ENCODE measurements at places on chromosomes 6 and 20.
A peak's percentile ranks its signal among the peaks of the same experiment; 100 is the strongest.

- no peak for DNase-seq
Measured at GRCh38 chr20:8953300-8953699, 115.6 kb upstream of the PLCB4 start.

DNA sequence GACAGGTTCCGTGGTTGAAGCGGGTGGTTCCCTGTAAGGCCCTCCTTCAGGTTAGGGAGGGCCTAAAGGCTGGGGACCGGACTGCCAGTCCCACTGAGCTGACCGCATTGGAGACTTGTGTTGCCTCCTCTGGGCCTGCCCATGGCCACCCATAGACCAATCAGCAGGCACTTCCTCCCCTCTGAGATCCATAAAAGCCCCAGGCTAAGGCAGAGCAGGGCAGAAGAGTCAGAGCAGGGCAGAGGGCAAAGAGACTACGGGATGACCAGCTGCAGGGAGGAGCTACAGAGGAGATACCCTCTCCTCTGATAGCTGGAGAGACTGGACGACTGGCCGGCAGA is 537.4 kb downstream of the TENT5A start:
- DNase-seq, result no peak

DNA sequence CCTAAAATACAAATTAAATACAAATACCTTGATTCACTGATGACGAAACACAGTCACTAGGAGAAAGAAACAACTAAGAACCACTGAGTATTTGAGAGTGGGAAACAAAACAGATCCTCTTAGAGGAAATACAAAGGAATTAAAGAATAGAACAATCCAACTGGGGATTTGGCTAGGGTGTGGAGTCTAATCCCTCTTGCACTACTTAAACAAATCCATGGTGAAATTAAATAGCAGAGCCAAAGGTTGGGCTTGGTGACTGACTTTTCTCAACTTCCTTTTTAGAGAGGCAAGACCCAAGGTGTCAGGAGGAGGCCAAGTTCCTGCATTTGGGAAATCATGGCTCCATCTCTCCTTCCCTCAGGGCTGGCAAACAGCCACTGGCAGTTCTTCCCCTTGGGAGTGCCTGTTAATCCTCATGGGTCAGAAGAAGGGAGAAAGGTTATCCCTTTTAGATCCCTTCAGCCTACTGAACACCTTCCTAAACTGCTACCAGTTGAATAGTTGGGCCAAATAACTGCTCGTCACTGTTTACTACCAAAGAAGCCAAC is 101.2 kb upstream of the TRAF3IP2 start:
- DNase-seq, result no peak

GRCh38 chr20:61868006-61868405 is 197.7 kb downstream of the TAF4 start:
- DNase-seq, result no peak

GRCh38 chr6:96015518-96016333 is at the start of gene FUT9:
FUT9 (plus strand) TSS chr6:96015974; CDS start chr6:96203156, 187,182 bp downstream.
- no peak for DNase-seq

DNA sequence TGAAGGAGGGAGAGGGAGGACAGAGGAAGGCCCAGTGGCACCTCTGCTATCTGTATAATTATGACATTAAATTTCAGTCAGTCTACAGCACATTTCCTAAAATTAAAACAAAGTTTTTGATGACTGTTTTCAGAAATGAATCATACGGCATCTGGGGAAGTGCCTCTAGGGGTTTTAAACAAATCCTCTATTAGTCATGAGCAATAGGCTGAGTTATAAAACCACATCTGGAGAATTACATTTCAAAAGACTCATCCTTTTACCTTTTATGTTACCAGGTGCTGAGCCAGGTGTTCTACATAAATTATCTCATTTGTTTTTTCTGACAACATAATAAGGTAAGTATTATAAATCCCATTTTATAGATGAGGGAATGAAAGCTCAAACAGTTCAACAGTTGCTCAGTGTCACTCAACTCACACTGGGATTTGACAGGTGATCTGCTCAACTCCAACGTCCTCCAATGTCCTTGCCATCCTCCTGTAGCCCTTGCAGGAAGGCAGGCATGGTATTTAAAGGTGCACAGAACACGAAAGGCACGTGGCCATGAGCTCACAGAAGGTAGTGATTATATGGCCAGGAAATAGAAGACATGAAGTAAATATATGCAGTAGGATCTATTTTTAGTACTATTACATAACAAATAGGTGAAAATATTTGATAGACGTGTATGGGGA is 184.2 kb upstream of the MAN1A1 start:
- no peak for DNase-seq

DNA sequence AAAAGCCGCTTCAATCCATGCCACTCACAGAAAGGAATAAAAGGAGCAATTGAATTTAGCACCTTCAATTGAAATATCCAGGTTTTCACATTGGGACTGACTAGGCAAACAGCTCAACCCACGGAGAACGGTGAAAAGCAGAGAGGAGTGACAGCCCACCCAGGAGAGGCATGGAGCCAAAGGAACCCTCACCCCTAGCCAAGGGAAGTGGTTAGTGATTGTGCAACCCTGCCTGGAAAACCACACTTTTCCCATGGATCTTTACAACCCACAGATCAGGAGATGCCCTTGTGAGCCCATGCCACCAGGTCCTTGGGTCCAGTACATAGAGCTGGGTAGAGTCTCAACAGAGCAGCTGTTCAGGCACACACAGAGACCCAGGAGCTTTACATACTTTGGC is 911.8 kb downstream of the EPHA7 start:
- DNase-seq, result no peak

DNA sequence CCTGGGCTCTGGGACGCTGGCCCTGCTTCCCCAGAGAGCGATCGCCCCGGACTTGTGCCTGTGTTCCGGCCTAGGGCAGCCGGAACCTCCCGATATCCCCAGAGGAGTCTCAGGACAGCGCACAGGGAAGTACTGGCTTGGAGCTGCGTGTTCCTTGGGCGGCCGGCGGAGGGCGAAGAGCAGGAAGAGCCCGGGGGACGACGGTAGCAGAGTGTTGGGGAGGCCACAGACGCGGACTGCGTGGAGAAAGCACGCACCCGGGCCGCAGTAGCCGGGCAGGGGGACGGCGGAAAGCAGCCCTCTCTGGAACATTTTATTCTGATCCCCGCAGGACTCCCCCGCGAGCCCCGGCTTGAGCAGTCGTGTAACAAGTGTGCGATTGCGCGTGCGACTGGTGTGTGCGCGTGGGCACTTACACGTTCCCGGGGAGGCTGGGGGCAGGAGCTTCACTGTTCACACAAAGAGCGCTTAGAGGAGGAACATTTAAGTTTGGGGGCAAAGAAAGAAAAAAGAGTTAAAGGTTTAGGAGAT is 36.1 kb downstream of the NCR2 start:
- DNase-seq, result peak; percentile 75

- no peak for DNase-seq
Measured at GRCh38 chr6:50936277-50936681, 117.6 kb downstream of the TFAP2B start.

GRCh38 chr20:47493175-47493962 is 8.3 kb upstream of the NCOA3 start:
- DNase-seq, result peak; percentile 86

GRCh38 chr6:163813979-163814493 is 399.5 kb downstream of the QKI start:
- no peak for DNase-seq

GRCh38 chr6:152268846-152269442 is 368.2 kb downstream of the SYNE1 start:
- no peak for DNase-seq

DNA sequence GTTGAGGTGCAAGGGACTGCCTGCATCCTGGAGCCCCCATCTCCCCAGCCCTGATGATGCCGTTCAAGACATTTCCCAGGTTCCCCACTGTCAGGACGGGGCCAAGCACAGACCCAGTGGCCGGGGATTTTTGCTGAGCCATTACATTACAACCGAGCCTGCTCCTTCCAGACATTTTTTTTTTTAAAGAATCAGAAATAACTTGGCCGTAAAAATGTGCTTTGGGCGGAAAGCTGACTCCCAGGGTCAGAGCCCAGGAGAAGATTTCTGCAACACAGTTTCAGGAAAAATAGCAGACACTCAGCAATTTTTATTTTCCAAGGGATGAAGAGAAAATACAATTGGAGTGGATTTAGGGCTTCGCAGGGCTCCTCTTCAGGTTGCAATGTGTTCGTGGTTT is 87.9 kb downstream of the LRFN2 start:
- DNase-seq, result no peak

GRCh38 chr6:26594730-26595632 is 1.8 kb upstream of the ABT1 start:
- DNase-seq, result no peak

DNA sequence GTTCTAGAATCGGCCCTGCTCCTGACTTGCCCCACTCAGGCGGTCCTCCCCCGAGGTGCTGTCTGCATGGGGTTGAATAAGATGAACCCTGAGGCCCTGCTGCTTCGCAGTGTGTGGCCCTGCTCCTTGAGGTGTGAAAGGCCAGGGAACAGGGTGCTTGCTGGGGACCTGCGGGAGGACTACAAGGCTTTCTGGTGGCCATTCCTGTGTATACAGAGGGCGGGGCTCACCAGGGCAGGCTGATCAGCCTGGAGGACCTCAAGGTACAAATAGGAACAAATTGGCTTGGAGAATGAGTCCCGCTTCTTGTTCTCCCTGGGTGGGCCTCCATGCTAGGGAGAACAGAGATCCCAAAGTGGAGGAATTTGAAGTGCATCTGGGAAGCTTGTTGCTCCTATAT is 5.7 kb downstream of the NOTCH4 start:
- no peak for DNase-seq

DNA sequence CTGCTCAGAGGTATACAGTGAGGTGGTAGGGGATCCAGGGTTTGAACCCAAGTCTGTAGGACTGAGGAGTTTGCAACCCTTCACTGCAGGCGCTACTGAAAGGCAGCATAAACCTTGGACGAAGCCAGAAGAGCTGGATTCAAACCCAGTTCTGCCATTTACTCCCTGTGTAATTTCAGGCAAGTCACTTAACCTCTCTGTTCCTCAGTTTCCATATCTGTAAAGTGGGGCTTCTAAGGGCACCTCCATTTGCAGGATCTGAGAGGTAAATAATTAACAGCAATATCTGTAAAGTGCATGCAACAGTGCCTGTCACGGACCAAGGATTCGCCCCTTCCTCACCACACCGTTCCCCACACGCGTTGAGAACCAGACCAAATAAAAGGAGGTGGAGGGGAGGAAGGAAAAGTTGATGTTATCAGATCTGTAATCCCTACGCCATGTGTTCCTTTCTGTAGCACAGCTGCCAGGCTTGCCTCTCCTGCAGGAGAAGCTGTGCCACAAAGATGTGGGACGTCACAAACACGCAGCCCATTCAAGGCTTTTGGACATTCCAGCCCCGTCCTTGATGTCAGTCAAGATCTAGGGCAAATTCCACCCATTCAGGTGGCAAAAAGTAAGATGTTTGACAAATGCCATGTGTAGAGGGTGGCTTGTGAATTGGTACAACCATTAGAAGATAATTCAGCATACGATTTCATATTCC is 9.8 kb downstream of the RIPOR3 start:
- no peak for DNase-seq

GRCh38 chr6:37373822-37374471 is 20.2 kb downstream of the RNF8 start:
- no peak for DNase-seq

DNA sequence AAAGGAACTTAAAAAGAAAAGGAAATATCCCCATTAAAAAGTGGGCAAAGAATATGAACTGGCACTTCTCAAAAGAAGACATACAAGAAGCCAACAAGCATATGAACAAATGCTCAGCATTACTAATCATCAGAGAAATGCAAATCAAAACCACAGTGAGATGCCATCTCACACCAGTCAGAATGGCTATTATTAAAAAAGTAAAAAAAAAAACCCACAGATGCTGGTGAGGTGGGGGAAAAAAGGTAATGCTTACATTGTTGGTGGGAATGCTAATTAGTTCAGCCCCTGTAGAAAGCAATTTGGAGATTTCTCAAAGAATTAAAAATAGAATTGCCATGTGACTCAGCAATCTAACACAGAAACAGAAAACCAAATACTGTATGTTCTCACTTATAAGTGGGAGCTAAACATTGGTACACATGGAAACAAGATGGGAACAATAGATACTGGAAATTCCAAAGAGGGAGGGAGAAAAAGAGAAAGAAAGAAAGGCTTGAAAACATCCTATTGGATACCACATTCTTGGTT is 437.1 kb downstream of the GRIK2 start:
- DNase-seq, result no peak

DNA sequence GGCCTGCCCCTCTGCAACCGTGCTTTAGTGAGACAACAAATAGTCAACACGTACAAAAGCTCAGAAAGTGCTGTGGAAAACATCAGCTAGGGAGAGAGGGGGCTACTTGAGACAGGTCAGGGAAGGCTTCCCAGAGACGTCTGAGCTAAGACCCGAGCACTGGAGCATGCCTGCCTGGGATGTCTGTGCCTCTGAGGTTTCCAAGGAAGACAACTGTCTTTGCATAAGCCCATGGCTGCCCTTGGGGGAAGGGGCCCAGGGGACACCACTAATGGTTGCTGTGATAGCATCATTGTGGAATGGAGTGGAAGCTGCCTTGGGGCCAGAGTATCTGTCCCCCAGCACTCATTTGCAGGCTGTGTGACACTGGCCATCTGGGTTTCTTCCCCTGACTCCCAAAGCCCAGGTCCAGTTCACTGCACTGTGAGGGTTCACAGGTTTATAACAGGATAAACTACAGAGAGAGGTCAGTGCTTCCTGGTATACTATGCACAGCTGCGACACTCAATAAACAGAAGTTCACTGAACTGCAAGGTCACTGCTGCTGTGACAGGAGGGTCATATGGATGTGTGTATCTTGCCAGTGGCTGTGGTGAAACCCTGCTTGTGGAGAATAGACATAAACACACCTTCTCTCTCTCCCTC is 1.5 kb upstream of the ARFGEF2 start:
- DNase-seq, result no peak

- DNase-seq, result no peak
Measured at GRCh38 chr6:155181498-155181897, 82.3 kb upstream of the CLDN20 start.

DNA sequence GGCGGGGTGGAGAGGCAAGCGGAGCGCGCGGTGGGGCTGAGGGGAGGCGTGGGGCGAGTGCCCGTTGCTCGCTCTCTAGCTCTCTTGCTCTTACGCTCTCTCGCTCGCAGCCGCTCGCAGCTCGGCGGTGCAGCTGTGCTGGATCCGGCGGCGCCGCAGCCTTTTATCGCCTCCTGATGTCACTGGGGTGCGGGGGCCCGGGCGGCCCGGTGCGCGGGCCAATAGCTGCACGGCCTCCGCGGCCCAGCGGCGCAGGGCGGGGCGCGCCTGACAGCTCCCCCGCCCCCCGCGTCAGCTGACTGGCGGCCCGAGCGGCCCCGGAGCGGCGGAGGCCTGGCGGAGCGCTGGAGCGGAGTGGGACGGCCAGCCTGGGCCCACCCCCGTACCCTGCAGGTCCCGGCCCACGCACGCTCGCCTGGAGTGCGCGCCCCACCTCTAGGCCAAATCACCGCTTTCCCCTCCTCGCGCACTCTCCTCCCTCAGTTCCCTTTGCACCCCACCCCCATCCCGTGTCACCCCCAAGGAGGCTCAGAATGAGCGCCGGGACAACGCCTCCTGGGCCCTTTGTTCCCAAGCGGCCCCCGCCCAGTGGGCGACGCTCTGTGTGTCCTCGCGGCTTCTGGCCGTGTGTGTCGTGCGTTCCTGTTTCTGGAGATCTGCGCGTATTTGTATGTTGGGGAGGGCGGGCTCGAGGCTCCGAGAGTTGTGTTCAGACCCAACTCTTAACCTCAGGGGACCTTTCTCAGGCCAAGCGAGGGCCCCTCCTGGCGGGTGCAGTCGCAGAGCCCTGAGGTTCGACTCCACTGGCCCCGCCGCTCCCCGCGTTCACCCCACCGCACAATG is at the start of gene MAFB:
TSS of gene MAFB (minus strand) at position 137 of the 843 bp plus-strand sequence. CDS start 386 bp downstream, outside the sequence.
- DNase-seq, result peak; percentile 94

Measured in cardiac septum (tissue), 1 donor.